Transverse colon (tissue), 4 donors: ENCODE measurements at places on chromosomes 5 and 9. TPM values are rescaled to one million over a fixed set of nuclear protein-coding genes. Genes with fewer than 3 reads are reported as not detected.

F12 gene
- 20.1 TPM for total RNA-seq

PTGS1 gene
- total RNA-seq = 14.2 TPM

PCDHB10 gene
- not detected for total RNA-seq

PCDHGA5 gene
- total RNA-seq = 2.5 TPM

PTGR1 gene
- 2.6 TPM for total RNA-seq

TAF11L10 gene
- total RNA-seq = not detected

SH3GL2 gene
- total RNA-seq = not detected

TTC16 gene
- not detected for total RNA-seq

GRIA1 gene
- total RNA-seq = not detected

PCDH1 gene
- 92.5 TPM for total RNA-seq

CCDC127 gene
- 4.9 TPM for total RNA-seq

CSF2 gene
- total RNA-seq = not detected

BSPRY gene
- total RNA-seq = 9.0 TPM

MAMDC4 gene
- 14.9 TPM for total RNA-seq
